Cardiac muscle cell (in vitro differentiated cells and primary cell): ENCODE measurements at places on chromosomes 4 and X. TPM values are rescaled to one million over a fixed set of nuclear protein-coding genes. Genes with fewer than 3 reads are reported as not detected.
A peak's percentile ranks its signal among the peaks of the same experiment; 100 is the strongest.

DNA sequence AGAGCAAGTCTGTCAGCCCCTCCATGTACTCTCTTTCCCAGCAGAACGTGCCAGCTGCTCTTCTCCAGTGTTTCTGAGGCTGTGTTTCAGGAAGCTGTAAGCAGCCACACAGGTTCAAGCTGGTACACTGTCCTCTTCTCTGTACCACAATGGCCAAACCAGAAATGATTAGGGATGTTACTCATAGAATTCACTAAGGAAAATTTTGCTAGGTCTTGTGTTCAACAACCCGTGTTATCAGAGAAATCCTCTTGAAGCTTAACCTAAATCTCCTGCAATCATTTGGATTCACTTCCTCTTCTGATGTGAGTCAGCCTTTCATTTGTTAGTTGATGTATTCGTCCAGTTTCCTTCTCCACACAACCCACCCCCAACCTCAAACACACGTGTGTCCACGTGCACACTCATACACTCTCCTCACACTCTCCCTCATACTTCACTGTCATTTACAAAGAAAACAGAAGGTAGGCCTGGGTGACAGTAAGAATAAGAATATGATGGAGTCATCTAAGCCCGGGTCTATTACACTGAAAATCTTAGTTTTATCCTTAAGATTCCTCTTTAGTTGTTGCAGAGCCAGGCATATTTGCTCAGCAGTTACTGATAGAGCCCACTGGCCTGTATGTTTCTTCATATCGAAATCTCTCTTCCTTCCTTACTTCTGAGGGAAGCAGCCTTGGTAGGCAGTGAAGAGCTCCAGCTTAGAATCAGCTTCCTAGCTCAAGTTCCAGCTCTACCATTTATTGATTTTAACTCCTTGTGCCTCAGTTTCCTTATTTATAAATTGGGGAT lies 63.4 kb downstream of the DCUN1D4 start:
- no peak for DNase-seq

DNA sequence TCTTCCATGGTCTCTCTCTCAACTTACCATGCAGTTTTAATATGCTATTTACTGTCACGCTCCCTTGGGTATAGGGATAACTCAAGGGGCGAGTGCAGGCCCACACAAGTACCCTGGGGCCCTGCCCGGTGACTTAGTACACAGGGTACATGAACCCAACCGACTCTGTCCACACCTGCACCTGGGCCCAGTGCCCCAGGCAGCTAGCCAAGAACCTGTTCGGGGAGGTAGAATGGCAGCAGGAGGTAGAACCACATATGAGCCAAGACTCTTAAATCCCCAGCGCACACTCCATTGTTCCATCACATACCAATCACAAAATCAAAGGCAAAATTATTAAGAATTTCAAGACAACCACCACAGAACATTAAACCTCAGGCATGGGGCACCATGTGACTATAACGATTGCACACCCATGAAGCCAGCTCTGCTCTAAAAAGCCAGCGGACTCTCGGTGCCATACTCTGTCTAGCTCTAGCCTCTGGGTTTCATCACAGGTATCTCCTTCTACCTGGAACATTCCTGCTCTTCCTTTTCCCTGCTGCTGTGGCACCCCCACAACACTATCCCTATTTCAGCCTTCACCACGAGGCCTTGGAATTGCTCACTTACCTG lies 14.6 kb downstream of the PHF8 start:
- no peak for DNase-seq

DNA sequence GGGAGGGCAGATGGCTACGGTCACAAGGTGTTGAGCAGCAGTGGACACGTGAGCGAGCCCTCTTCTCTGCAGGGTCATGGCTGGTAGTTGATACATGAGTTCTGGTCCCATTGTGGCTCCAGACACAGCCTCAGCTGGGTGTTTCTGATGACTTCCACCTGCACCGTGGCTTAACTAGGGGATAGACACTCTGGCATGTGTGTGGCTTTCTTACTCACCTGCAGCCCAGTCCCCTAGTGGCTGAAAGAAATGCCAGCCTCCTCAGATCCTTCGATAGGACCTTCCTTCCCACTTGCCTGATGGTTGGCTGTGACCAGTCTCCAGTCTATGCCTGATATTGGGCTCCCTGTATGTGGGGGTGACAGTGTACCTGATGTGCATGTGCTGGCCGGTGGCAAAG lies 5.0 kb downstream of the GPR78 start:
- DNase-seq, result no peak

The F8A1 gene
- 16.0 and 16.8 TPM in 2 replicates for total RNA-seq

DNA sequence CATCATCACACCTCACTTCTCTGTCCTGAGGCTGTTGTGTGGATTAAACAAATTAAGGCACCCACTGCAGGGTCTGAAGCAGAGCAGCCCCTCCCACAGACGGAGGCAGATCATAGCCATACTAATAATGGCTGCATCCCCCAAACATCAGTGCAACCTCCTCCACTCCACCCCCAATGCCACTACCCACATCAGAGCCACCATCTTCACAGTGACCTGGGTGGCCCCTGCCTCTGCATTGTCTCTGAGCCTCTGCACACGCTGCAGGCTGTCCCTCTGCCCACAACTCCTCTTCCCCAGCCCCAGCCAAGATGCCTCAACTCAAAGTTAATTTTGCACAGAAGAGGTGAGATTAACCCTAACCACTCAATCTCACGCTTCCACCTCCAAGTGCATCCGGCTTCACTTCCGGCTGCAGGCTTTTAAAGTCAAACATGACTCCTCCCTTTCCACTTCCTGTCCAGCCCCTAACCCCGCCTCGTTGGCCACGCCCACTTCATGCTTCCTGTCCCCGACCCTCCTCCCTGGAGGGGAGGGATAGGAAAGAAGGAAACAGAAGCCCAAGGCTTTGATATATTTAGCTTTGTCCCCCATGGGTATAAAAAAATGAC lies 22.7 kb downstream of the JAKMIP1 start:
- no peak for DNase-seq

The PCDH7 gene
- 146 and 206 TPM in 2 replicates for total RNA-seq

DNA sequence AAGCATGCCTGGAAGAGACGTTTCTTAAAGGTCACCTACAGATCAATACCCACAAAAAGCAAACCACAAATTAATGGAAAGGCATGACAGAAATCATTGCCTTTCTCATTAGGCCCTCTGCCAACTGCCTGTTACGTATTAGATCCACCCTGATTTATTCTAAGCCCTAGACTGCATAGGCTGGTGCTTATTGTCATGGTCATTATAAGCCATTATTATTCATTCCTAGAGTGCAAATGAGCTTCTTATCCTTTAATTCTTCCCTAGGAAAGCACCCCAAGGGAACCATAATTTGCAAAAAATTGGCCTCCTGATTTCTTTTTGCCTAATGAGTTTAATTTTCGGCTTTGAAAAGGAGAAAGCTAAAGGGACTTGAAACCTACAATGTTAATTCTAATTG lies 184.2 kb upstream of the GPRIN3 start:
- no peak for DNase-seq

GRCh38 chrX:68808686-68809357 lies 20.0 kb upstream of the EFNB1 start:
- DNase-seq, result peak; percentile 58

The PDHA1 gene
- total RNA-seq, result 243 and 257 TPM in 2 replicates

GRCh38 chr4:121656269-121656641 lies 40.5 kb downstream of the ANXA5 start:
- peak; percentile 70 for DNase-seq

The RNF128 gene
- 0.18 and 0.21 TPM in 2 replicates for total RNA-seq

The PNCK gene
- total RNA-seq, result 19.4 and 23.5 TPM in 2 replicates

GRCh38 chrX:25052798-25053534 lies 37.2 kb upstream of the ARX start:
- no peak for DNase-seq

The NXF2 gene
- total RNA-seq, result not detected in 2 replicates

DNA sequence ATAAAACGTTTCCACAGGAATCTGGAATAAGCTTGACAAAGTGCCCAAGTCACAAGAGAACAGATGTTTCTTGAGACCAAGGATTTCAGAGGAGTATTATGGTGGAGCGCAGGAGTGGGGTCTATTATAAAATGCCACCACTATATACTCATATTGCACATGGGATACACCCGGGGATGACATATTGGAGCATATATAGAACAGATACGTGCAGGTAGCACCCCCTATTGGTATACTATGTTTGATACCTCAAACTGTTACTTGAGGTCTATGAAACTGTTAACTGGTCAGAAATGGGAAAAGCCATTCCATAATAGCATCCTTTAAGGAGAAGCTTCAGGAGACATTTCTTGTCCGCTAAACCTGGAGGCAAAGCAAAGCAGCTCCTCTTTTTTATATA lies 86.0 kb downstream of the PCYT1B start:
- no peak for DNase-seq

DNA sequence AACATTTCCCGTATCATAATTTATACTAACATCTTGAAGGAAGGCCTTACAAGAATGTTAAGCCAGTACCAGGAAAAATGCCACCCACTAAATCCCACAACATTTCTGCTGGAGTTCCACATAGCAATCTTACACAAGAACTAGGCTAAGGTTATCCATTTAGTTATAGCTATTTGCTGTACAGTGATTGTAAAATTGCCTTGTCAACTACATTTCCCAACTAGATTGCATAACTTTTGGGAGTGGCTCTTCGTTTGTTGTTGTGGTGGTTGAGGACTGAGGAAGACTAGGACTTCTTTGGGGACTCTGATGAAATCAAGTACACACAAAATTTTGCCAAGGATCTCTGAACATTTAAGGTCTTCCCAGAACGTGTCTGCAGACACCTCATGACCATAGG lies 8.0 kb downstream of the IBSP start:
- DNase-seq, result peak; percentile 16

DNA sequence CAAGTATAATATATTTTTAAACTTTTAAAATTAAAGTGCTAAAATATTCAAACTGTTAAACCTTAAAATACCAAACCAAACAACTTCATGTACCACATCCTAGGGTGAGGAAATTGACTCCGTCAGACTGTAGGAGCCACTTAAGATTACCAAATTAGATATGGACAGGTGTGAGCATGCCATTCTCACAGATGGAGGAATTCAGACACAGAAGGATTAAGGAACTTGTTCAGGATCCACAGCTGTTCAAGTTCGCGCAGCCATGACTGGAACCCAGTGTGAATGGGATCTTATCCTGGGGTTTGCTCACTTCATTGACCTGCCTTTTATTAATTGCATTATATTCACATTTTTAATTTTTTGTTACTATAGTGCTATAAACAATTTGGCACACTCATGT lies 224.9 kb upstream of the PCDH7 start:
- DNase-seq, result no peak

GRCh38 chrX:49041744-49042580 lies 1.2 kb downstream of the TFE3 start:
- no peak for DNase-seq

DNA sequence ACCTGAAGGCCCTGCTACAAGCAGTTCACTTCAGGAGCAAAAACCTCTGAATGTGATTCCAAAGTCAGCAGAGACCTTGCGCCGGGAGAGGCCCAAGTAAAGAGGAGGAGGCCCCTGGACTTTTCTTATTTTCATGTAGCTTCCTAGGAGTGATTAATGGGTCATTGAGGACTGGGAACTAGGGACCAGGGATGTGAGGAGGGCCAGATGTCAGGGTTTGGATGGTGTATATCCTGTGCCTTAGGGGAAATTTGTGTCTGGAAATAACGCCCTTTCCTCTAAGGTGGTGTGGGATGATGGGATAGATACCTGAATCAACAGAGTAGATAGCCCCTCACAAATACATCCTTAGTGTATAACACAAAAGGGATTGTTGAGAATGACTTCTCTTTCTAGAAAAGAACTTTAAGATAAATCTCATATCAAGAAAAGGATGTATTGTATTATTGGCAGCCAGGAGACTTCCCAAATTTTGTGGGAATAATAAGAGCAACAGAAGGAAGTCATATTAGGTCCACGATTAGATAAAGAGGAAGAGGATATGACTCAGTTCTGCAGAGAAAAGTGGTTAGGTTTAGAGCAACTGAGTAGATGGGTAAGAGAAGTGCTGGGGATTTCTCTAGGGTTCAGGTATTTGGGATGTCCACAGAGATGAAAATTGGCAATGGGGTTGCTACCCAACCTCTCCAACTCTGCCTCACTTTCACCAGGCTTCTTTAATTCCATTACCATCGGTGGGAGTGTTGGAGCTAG lies 1.1 kb downstream of the ITGB1BP2 start:
- peak; percentile 29 for DNase-seq

GRCh38 chr4:177124349-177125064 lies 185.2 kb upstream of the NEIL3 start:
- no peak for DNase-seq

The PPM1K gene
- 52.6 and 54.8 TPM in 2 replicates for total RNA-seq

The IL15 gene
- not detected in 2 replicates for total RNA-seq

The ITIH6 gene
- total RNA-seq, result 0.07 and 0.24 TPM in 2 replicates

The MAP3K15 gene
- total RNA-seq, result 1.2 and 1.7 TPM in 2 replicates

GRCh38 chr4:106495476-106495875 lies 126.9 kb upstream of the GIMD1 start:
- DNase-seq, result peak; percentile 43

DNA sequence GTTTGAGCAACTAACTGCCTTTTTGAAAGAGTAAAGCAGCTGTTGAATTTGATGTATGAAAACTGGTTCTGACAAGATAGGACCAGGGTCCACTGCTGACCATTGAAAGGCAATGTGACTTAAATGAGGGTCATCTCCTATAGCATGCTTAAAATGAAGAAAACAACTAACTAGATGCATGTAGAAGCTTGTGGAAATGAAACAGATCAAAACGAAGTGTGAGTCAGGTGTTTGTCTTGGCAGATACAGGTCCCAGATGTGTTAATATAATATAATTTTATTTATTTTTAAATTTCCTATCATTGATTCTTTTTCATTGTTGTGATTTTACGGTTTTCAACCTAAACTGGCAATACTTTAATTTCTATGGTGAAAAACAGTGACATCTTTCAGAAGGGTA lies 83.6 kb downstream of the ATOH1 start:
- DNase-seq, result no peak

DNA sequence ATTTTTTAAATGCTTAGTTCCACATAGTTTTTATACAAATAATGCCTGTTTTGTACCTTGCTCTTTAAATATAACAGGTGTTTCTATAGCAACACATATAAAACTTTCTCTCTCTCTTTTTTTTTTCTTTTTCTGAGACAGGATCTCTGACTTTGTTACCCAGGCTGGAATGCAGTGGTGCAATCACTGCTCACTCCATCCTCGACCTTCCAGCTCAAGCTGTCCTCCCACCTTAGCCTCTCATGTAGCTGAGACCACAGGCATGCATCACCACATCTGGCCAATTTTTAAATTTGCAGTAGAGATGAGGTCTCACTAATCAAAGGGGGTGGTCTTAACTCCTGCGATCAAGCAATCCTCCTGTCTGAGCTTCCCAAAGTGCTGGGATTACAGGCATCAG lies 18.3 kb upstream of the SULT1E1 start:
- DNase-seq, result no peak

The NSG1 gene
- total RNA-seq, result 4.0 and 15.5 TPM in 2 replicates

The AMER1 gene
- 6.4 and 8.0 TPM in 2 replicates for total RNA-seq

- DNase-seq, result no peak
Measured at GRCh38 chrX:11575332-11575731, 90.4 kb downstream of the ARHGAP6 start.

GRCh38 chr4:101307899-101308298 lies 39.4 kb downstream of the PPP3CA start:
- DNase-seq, result no peak

GRCh38 chr4:3643518-3644433 lies 111.6 kb upstream of the LRPAP1 start:
- no peak for DNase-seq

- DNase-seq, result no peak
Measured at GRCh38 chr4:15809058-15809457, 30.9 kb downstream of the CD38 start.

- DNase-seq, result no peak
Measured at GRCh38 chr4:94491322-94491721, 39.6 kb downstream of the PDLIM5 start.

- DNase-seq, result no peak
Measured at GRCh38 chr4:38003102-38003501, 42.9 kb downstream of the PTTG2 start.
